ENCODE measurements at places on chromosomes 3 and 15. TPM values are rescaled to one million over a fixed set of nuclear protein-coding genes. Genes with fewer than 3 reads are reported as not detected.

GRCh38 chr3:171687581-171687980 lies 122.7 kb downstream of the PLD1 start:
- DNase-seq: no peak

GRCh38 chr3:16357186-16358121 lies 92.4 kb downstream of the OXNAD1 start:
- no peak for DNase-seq

DNA sequence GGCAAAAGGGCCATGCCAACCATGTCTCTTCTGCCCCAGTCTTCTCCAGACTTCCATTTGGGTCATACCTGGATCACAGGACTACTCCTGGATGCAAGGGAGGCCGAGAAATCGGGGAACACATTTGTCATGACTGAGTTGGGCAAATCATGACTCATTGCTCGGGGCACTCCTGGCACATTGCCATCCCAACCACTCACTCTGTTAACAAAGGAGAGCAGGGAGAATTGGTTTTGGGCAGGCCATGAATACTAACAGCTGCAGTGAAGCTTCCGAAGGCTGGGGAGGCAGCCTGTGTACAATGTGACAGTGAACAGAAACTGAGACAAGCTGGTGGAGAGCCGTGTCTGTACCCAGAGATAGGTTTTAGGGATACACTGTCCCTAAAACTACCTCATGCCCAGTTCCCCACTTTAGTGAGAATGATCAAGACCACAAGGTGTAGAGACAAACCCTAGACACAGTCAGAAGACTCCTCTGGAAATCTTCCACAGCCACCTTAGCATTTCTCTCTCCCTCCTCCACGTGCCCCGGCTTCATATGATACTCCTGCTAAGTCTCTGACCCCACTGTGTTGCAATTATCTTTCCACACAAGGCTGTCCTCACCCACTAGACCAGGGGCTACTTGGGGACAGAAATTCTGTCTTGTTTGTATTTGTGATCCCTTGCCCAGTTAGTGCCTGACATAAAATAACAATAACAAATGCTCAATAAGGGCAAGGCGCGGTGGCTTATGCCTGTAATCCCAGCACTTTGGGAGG lies 10.5 kb upstream of the BUB1B start:
- DNase-seq: peak; percentile 82

- no peak for DNase-seq
Observed at GRCh38 chr3:55166576-55167555, 239.0 kb upstream of the LRTM1 start.

- DNase-seq: no peak
Observed at GRCh38 chr3:71252466-71252865, 331.1 kb downstream of the FOXP1 start.

GRCh38 chr15:36603987-36604386 lies 24.6 kb downstream of the CDIN1 start:
- no peak for DNase-seq

DNA sequence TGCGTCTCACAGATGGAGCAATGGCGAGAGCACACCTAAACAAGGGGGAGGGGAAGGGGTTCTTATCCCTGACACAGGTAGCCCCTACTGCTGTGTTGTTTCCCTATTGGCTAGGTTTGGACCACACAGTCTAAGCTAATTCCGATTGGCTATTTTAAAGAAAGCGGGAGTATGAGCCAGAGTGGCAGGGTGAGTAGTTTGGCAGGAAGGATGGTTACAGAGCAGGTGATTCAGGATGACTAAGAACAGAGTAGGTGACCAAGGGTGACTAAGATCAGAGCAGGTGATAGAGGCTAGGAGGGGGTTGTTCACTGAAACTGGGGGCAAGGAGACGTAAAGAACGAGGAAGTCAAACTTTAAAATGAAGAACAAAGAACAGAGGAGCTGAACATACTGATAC lies 511.8 kb downstream of the EDEM1 start:
- peak; percentile 85 for DNase-seq

- no peak for DNase-seq
Observed at GRCh38 chr15:36449084-36449661, 130.3 kb upstream of the CDIN1 start.

GRCh38 chr3:21049334-21050062 lies 701.5 kb downstream of the ZNF385D start:
- no peak for DNase-seq

DNA sequence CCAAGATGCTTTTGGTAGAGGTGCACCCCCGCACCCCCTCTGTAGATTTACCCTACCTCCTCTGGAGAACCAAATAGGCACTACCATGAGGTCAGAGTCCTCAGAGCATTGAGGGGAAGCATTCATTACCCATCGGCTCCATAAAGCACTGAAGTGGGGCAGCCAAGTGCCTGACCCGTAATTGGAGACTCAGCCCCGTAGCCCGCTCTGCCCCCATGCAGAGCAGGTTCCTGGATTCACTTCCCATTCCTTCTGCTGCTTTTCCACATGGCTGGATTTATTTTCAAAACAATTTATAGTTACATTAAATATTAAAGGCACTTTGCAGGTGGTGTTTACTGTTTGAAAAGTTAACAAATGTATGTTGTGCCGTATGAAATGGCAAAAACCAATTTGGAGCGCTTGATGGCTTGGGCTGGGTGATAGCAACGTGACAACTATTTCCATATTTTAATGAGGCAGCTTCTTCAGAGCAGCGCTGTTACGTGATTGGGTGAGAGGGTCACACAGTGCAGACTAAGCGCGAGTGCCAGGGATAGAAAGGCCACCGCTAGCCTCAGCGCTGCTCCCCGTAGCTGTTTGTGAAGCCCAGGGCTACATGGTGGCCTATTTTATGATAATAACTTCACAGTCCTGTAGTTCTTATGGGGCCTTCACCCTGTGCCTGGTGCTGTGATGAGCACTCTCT lies 373.8 kb upstream of the PROK2 start:
- DNase-seq: no peak

GRCh38 chr3:187767266-187768012 lies 22.2 kb upstream of the BCL6 start:
- no peak for DNase-seq

DNA sequence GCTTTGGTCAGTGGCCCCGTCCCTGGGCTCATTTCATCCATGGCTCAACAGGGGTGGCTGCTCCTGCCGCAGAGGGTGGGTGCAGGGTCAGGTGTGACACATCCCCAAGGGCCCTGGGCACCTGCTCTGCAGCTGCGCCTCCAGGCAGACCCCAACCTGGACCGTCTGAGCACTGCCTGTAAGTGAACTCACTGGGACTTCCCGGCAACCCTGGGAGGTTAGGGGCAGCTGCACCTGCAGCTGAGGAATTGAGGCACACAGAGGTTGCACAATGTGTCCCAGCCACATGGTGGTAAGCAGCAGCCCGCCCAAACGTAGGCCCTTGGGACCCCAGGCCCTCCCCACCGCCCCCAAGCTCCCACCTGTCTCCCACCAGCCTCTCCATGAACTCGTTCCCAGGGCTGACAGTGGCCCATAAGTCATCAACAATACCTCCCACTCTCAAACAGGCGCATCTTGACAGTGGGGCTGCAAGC lies 55.1 kb downstream of the PLXNA1 start:
- no peak for DNase-seq

- peak; percentile 24 for DNase-seq
Observed at GRCh38 chr3:97863031-97863430, 41.2 kb downstream of the CRYBG3 start.

DNA sequence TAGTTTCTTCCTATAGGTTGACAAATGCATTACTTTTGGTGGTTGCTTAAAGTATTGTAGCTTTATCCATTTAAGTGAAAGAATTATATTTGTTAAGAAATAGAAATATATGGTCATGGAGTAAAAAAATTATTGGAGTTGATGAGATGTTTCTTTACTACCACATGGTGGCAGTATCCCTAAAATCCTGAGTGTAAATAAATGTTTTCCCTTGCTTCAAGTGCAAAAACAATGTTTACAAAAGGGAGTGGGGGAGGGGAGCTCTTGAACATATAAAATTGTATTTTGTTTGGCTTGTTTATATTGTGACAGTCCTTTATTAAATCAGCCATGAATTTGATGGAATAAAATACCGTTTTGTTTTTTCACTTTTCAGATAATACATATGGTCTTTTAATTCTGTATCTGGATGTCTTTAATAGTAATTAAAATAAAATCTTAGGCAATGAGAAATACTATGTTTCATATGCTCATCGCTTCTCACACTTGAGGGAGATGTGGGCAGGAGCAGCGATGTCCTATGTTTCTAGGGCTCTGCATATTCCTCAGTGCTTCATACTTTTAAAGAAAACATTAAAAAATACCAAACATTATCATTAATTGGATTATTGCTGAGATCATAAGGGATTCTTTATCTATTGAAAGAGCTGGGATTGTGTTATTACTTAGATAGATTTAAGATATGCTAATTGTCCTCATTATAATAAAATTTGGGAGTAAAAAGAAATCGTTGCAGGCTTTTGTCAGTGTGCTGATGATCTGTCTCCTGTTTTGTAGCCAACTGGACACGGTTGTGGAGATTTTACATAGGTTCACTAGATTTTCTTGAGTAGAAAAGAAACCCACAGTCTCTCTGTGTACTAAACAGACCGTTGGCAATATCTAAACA lies 349.7 kb downstream of the TUSC7 start:
- DNase-seq: no peak

- peak; percentile 9 for DNase-seq
Observed at GRCh38 chr15:77695961-77696582, 63.4 kb upstream of the LINGO1 start.

DNA sequence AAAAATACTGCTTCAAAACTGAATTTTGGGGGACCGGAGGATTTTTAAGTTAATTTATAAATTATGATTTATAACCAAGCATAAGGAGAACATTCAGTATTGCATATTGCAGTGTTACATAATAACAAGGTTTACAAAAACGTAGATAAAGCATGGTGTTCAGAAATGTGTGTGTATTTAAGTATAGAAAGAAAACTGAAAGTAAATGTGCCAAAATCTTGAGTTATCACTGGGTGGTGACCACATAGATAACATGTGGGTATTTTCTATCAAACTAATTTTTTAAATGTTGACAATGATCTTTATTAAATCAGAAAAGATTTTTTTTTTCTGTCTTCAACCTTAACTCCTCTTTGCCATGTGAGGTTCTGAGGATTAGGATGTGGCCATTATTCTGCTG lies 32.6 kb downstream of the EIF2AK4 start:
- no peak for DNase-seq

DNA sequence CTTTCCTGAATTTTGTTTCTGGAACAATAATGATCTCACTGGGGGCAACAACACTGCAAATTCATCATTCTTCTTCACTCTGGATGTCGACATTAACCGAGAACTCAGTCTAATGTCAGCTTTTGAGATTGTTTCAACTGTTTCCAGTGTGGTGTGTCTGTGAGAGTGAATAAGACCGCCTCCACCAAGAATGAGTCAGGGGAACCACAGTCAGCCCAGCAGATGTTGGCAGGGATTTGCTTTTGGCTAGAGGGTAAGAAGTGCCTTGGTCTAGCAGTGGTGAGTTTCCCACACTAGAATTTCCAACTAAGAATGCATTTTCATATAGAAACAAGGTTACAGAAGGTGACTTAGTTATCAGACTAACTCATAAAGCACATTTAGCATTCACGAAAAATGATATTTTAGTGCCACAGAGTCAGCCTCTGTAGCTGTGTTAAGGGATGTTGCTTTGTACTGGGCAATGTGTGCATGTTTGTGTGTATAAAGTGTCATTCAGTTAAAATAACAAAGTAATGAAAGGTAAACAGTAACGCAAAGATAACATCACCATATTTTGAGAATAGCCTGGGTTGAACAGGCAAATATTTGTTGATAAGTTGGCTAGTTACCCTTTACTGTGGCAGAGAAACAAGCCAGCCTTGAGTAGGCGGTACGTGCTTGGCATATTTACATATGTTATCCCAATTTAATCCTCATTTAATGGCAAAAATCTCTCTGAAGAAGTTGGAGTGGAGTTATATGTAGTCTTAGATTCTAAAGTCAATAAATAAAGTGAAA lies 33.8 kb downstream of the DRD3 start:
- DNase-seq: no peak

- DNase-seq: no peak
Observed at GRCh38 chr3:38455639-38456430, 2.1 kb downstream of the ACVR2B start.

GRCh38 chr15:94387442-94387841 lies 156.1 kb downstream of the MCTP2 start:
- DNase-seq: no peak

GRCh38 chr3:57960174-57960505 lies 48.1 kb upstream of the FLNB start:
- no peak for DNase-seq

DNA sequence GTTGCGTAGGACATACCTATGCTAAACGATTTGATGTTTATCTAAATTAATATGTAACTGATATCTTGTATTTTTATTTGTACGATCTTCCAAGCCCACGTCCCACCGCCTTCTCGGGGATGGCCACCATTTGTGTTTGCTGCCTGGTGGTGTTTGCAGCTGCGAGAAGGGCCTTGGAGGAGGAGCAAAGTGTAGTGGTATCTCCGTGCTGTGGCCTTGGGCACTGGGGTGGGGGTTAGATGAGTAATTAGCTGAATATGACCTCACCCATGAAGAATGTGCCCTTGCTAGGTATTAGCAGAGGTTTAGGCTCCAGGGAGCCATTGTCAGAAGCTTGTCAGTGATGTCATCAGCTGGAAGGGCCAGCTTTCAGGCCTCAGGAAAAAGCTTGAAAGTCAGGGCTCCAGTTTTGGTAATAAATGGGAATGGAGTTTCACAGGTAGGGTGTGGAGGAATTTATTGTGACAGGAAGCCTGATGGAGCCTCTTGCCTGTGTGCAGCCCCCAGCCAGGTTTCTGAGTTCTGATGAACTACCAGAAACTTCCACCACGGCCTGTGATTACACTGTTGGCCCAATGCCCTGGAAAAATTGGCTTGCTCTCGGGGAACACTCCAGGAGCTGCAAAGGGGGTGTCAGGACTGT lies 41.0 kb downstream of the FLNB start:
- DNase-seq: peak; percentile 87

DNA sequence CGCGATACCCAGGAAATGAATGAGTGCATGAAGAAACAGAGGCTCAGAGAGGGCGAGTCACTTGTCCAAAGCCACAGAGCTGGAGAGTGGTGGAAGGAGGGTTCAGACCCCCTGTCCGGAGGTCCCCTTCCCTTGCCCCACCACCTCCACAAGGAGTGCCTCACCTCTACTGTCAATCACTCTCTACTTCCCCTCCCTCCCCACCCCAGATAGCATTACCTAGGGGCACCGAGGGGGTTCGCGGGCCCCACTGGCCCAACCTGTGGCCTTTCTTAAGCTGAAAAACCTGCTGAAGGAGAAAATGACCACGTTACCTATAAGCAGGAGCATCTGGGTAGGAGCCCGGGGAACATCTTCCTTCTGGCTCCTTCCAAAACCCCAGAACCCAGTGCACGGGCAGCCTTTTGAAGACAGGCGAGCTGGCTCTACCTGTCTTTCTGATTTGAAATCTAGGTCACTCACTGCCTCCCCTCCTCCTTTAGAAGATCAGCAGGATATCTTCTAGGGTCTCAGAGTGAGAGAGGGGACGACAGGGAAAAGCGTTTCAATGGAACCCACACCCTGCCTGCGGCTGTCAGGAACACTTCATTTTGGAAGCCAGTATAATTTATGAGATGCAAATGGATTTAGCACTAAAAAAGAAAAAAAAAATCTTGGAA lies 89.9 kb upstream of the MEF2A start:
- no peak for DNase-seq

The DPP8 gene
- total RNA-seq: 27.5 TPM

The SPG11 gene
- total RNA-seq: 64.2 TPM

The ATP13A5 gene
- not detected for total RNA-seq

The EPHB3 gene
- total RNA-seq: 15.7 TPM

The MESP1 gene
- 17.8 TPM for total RNA-seq

The MASP1 gene
- not detected for total RNA-seq

The SERINC4 gene
- 0.46 TPM for total RNA-seq

The TFRC gene
- 195 TPM for total RNA-seq

The POTEB gene
- total RNA-seq: not detected

The CAPN3 gene
- 0.18 TPM for total RNA-seq

The GOLGA8T gene
- not detected for total RNA-seq

The PLCB2 gene
- 1.6 TPM for total RNA-seq

The UPK1B gene
- not detected for total RNA-seq

The GOLGA6D gene
- total RNA-seq: not detected

All from PC-9 (cell line).